H54 (cell line): ENCODE measurements at places on chromosomes 5 and 9.

DNA sequence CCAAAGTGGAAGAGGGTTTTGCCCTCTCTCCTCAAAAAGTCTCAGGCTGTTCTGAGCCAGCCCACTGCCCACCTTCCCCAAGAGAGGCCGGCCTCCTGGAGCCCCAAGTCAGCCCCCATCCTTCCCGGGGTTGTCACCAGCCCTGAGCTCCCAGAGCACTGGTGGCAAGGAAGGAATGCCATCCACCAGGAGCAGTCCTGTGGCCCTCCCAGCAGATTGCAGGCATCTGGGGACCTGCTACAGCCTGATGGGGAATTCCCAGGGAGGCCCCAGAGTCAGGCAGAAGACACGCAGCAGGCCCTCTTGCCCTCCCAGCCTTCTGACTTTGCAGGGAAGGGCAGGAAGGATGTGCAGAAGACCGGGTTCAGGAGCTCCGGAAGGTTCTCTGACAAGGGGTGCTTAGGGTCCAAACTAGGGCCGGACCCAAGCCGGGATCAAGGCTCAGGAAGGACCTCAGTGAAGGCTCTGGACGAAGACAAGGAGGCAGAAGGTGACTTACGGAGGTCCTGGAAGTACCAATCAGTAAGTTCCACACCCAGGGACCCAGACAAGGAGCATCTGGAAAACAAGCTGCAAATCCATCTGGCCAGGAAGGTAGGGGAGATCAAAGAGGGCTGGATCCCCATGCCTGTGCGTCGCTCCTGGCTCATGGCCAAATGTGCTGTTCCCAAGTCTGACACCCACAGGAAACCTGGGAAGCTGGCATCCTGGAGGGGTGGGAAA lies 3.7 kb downstream of the SPATA31E1 start:
- DNase-seq: no peak

GRCh38 chr5:154203798-154204578 lies 13.5 kb downstream of the GALNT10 start:
- DNase-seq: no peak

GRCh38 chr5:52692606-52693005 lies 95.1 kb upstream of the ITGA1 start:
- DNase-seq: no peak

DNA sequence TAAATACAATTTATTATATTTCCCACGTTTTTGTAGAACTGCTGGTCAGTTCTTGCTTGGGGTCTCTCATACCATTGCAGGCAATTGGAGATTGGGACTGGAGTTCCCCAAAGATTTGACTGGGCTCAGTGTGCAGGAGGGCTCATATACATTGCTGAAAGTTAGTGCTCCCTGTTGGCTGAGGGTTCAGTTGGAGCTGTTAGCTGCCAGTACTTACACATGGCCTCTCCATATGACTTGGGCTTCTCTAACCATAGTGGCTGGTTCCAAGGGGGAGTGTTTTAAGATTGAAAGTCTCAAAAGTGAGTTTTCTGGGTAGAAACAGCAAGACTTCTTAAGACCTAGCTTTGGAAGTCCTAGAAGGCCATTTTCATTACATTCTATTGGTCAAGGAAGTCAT lies 102.9 kb downstream of the MAN2A1 start:
- DNase-seq: no peak

GRCh38 chr5:130136300-130136699 lies 232.0 kb downstream of the CHSY3 start:
- no peak for DNase-seq

- DNase-seq: no peak
Measured at GRCh38 chr9:12680341-12680740, 12.8 kb upstream of the TYRP1 start.

GRCh38 chr5:65480306-65480865 lies 1.3 kb downstream of the ADAMTS6 start:
- no peak for DNase-seq

GRCh38 chr9:14183001-14183400 lies 130.9 kb downstream of the NFIB start:
- DNase-seq: no peak

GRCh38 chr9:99699396-99699795 lies 122.3 kb upstream of the NR4A3 start:
- DNase-seq: no peak

DNA sequence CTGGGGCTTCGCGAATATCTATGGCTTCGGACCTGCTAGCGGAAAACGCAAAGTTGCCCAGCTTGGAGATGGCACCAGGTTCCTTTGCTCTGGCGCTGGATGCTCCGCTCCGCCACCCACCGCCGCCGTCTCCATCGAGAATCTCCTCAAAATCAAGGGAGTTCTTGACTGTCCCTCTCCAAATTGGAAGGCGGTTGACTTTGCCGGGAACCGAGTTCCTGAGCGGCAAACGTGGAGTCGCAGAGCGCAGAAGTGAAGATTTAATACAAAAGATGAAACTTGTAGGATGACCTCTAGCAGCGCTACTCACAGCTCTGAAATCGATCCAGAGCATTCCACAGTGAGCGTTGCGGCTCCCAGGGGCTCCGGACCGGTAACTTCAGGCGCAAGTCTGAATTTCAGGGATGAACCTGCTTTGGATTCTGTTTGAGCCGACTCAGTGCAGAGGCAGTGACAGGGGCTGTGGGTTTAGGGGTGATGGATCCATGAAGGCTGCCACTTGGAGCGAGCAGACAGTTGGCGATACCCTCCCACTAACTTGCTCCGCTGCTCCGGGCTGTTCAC lies 1641.5 kb upstream of the C9orf72 start:
- DNase-seq: no peak

DNA sequence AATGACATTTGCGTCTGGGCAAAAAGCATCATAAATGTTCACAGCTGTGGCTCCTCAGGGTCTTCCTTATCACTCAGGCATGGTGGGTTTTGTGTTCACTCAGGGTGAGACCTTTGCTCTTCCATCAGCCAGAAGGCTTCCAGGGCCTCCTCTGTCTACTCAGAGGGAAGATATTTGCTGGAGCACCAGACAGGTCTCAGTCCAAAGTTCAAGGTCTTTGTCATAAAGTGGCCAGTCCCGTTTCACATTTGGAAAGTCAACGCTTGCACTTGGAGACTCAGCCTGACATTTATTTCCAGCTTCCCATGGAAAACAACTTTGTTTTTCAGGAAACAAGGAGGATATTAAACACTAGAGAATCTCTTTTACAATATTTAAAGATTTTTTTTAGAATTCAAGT lies 12.2 kb upstream of the CARTPT start:
- DNase-seq: no peak

- no peak for DNase-seq
Measured at GRCh38 chr5:102375272-102375671, 79.2 kb upstream of the SLCO4C1 start.

- DNase-seq: peak; percentile 58
Measured at GRCh38 chr9:81562231-81563019, 126.9 kb downstream of the TLE1 start.

GRCh38 chr5:98774192-98775033 lies 950 bp downstream of the RGMB start:
- DNase-seq: no peak

DNA sequence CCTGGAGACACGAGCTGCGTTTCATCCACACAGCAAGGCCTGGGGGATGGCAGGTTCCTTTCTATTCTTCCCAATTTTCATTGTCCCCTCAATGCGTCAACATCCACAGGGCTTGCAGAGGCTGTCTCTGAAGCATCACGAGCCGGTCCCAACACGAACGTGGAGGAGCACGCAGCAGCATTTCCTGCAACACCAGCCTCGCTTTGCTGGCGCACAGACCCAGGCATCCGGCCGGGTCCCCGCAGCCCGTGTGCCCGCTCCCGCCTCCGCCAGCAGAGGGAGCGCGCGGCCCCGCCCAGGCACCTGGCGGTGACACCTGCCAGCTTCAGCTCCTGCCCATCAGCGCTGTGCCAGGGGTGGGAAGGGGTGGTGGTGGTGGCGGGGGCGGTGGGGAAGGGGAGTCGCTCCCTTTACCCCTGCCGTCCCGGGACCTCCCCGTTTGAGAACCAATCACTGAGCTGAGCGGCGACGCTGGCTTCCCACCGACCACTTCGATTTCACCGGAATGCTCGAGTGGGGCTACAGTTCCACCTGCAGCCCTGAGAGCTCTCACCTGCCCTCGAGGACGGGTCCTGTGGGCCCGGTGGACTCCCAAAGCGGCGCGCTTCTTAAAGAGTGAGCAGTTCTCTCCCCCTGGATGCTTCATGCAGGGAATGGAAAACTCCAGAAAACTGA lies 464.5 kb downstream of the ICE1 start:
- DNase-seq: peak; percentile 15

DNA sequence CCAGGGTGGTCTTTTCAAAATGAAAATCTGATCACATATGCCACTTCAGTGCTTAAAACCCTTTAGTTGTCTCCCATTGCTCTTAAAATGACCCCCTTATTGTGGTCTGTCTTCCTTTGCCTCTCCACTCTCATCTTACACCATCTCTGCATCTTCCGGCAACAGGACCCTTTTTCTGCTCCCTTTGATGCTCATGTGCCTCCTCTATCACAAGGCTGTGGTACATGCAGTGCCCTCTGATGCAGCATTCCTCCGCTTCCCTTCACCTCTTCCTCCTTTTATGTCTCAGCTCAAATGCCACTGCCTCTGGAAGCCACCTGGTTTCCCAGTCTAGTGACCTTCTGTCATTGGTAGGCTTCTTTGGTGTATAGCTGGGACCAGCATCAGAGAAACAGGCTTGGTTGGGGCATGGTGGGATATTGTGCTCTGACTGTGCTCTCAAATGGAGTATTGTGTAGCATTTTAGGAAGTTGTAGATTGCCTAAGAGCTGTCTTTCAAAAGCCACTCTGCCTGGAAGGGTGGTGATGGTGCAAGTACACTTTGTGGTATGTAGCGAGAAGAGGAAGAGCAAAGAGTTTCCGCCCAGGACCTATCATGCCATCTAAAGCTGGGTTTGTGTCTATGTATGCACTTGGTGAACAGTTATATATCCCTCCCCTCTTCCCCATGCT lies 28.1 kb downstream of the ARHGAP26 start:
- no peak for DNase-seq

DNA sequence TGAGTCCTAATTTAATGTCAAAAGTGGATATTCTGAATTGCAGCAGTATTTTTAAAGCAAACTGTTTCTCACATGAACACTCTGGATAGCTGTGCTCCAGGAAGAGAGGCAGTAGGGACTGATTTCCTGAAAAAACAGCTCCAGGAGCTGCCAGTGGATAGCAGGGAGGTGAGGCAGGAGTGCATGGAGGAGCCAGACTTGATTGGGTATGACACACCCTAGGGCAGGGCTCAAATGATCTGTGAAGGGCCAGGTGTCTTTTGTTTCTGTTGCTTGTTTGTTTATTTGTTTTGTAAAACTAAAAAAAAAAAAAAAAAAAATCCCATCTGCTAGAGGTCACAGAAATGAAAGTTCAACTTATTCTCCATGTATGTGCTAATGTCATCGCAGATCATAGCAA lies 83.4 kb downstream of the ADRB2 start:
- DNase-seq: no peak

DNA sequence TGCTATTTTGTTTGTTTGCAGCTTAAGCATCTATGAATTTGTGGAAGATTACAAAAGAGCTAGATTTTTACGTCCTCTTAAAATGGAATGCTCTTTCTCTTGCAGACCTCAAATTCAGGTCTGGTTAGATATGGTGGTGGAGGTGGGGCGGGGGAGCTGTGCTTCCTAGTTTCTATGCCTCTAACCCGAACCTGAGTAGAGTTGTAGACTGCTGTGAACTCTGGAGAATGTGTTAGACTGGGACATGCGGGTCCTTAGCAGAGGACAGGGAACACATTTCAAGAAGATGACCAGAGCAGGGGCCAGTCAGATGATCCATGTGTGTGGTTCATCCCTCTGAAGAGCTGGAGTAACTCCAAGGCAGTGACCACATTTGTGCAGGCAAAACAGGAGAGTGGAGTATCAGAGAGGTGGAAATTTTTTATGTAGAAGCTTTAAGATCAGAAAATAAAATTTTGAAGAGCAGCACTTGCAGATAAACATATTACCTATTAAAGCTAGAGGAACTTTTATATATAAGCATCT lies 154.9 kb downstream of the FAM174A start:
- DNase-seq: no peak

DNA sequence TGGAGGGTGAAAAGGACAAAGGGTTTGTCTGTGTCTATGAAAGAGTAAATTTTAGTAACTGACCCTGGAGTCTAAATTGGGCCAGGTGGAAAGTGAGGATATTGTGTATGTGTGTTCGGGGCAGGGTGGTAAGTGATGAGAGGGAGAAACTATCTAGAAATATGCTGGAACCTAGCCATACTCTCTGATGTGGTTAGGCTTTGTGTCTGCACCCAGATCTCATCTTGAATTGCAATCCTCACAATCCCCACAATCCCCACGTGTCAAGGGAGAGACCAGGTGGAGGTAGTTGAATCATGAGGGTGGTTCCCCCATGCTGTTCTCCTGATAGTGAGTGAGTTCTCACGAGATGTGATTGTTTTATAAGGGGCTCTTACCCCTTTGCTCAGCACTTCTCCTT lies 60.6 kb downstream of the COMMD10 start:
- DNase-seq: no peak

GRCh38 chr9:132794730-132795380 lies 83.2 kb downstream of the AK8 start:
- no peak for DNase-seq

DNA sequence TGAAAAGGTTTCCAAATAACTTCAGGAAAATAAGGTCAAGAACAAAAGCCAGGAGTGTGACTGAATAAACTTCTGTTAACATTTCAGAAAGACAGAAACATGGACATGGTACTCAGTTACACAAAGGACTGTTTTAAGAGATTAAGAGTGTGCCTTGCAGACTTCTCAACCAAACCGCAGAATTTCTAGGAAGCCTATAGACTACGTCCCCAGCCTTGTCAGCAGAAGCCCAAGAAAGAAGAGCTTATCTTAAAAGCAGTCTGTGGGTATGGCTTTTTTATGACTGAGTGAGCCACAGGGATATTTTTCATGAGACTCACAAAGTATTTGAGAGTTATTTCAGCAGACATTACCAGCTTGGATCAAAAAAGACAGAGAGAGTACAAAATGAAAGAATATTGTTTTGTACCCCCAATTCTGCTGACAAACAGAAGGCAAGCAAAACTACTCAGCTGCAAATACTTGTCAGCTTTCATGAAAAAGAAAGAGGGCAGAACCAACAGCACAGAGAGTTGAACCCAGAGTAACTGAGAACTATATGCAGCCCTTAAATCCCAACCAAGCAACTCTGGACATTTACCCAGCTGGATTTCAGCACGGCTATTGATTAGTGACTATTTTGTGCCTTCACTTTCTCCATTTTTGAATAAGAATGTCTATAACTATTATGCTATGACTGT lies 711.0 kb upstream of the CTNND2 start:
- no peak for DNase-seq

- no peak for DNase-seq
Measured at GRCh38 chr9:85246541-85246940, 495.2 kb downstream of the AGTPBP1 start.
